Heart left ventricle (tissue), 16 donors: ENCODE measurements at places on chromosomes 7 and 10. TPM values are rescaled to one million over a fixed set of nuclear protein-coding genes. Genes with fewer than 3 reads are reported as not detected.

The FKBP6 gene
- not detected for total RNA-seq

- no peak for DNase-seq
- no peak overlapping the region for H3K4me3 ChIP-seq
- no peaks in the 10 kb centered on the region for H3K36me3 ChIP-seq
- H3K27me3 ChIP-seq, result no peaks in the 10 kb centered on the region
These were observed 135.3 kb upstream of the CCDC6 start for GRCh38 chr10:60041489-60042133.

DNA sequence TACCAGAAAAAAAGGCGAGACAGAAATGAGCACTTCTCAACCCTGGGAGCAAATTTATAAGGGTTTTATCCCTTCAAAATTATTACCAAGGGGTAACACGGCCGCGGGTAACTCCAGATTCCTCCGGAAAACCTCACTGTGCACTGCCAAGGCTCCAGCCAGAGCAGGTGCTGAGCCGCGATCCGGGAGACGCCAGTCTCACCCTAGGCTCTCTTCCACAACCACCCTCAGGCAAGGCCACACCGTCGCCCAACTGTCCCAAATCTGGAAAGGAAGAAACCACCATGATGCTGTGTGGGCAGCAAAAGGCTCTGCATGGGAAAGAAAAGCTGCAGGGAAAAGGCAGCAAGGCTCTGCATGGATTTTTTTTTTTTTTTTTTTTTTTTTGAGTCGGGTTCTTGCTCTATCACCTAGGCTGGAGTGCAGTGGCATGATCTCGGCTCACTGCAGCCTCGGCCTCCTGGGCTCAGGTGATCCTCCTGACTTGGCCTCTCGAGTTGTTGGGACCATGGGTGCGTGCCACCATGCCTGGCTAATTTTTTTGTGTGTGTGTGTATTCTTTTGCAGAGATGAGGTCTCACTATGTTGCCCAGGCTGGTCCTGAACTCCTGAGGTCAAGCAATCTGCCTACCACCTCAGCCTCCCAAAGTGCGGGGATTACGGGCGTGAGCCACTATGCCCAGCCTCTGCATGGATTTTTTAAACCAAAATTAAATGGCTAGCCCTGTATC is 39.0 kb downstream of the MAD1L1 start:
- H3K4me3 ChIP-seq, result no peak overlapping the region
- peaks cover 18% of the 10 kb centered on the region for H3K4me1 ChIP-seq
- no peaks in the 10 kb centered on the region for H3K27me3 ChIP-seq
- H3K36me3 ChIP-seq, result no peaks in the 10 kb centered on the region

GRCh38 chr7:157668221-157668883 is 331.5 kb downstream of the DNAJB6 start:
- no peaks in the 10 kb centered on the region for H3K27me3 ChIP-seq
- DNase-seq, result no peak
- H3K36me3 ChIP-seq, result no peaks in the 10 kb centered on the region
- H3K27ac ChIP-seq, result no peak overlapping the region
- peaks cover under 1% of the 10 kb centered on the region for H3K4me1 ChIP-seq

DNA sequence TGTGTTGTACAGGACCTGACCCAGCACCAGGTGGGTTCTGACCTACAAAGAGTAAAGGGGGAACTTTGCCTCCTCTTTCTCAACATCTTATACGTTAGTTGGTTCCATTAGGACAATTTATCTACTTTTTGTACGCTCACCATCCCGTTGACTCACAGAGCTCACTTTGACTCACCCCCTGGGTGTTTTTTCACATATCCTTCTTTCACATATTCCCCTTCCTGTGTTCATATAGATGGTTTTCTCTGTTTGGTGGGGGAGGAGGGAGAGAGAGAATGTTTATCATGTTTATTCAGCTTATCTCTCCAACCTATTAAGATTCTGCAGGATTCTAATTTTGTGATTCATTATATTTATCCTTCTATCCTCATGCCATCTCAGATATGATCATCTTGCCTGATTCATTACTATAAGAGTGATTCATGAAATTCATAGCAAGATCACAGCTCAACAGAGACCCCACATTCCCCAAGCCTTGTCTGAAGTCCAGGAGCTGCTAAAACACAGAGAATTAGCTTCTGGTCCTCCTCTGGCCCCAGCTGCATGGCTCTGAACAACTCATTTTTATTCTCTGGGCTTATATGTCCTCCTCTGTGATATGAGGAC is 37.2 kb downstream of the PRSS2 start:
- peaks cover 5% of the 10 kb centered on the region for H3K27me3 ChIP-seq
- H3K36me3 ChIP-seq, result no peaks in the 10 kb centered on the region
- no peaks in the 10 kb centered on the region for H3K4me1 ChIP-seq
- H3K4me3 ChIP-seq, result no peak overlapping the region

DNA sequence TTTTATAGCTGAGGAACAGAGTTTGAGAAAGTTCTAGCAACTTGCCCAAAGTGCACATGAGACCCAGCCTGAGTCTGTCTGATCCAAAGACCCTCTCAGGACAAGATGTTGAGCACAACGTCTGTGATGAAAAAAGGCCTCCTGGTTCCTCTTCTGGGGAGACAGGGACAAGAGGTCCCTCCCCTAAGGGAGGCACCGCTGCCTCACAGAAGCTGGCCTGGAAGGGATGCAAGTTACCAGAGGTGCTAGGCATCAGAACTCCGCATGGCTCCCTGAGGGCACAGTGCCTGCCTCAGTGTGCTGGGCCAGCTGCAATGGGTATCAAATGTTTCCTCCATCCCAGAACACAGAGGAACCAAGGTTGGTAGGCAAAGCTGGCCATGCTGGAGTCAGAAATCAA is 302.4 kb downstream of the GRID1 start:
- no peaks in the 10 kb centered on the region for H3K4me1 ChIP-seq
- no peak overlapping the region for H3K27ac ChIP-seq
- no peak overlapping the region for H3K4me3 ChIP-seq
- no peaks in the 10 kb centered on the region for H3K27me3 ChIP-seq

GRCh38 chr10:33428682-33429081 is 94.2 kb upstream of the NRP1 start:
- DNase-seq, result no peak
- no peak overlapping the region for H3K4me3 ChIP-seq
- H3K27me3 ChIP-seq, result no peaks in the 10 kb centered on the region
- no peak overlapping the region for H3K27ac ChIP-seq
- no peaks in the 10 kb centered on the region for H3K4me1 ChIP-seq

The RASA4 gene
- total RNA-seq, result 8.8 TPM

DNA sequence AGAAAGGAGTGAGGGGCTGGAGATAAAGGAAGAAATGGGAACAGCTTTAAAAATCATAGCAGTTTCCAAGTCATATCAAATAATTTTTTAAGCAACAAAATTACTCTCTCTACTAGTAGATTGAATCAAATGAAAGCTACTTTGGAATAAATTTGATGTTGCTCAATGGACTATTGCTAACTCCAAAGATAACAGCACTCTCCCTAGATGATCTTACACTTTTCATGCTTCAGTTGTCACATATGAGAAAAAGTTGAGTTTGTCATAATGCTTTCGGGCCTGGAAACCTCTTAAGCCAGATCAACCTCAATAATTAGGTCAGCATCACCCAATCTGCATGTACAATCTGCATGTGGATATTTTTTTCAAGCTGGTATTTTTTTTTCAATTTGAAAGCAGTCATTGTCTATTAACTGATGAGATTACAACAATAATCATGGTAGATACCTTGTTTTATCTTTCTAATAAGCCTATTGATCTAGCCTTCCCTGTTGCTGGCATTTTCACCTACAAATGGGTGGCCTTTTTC is 31.3 kb downstream of the LIPJ start:
- no peaks in the 10 kb centered on the region for H3K36me3 ChIP-seq
- no peaks in the 10 kb centered on the region for H3K27me3 ChIP-seq
- H3K4me3 ChIP-seq, result no peak overlapping the region
- H3K4me1 ChIP-seq, result no peaks in the 10 kb centered on the region
- no peak overlapping the region for H3K27ac ChIP-seq
- no peak for DNase-seq

DNA sequence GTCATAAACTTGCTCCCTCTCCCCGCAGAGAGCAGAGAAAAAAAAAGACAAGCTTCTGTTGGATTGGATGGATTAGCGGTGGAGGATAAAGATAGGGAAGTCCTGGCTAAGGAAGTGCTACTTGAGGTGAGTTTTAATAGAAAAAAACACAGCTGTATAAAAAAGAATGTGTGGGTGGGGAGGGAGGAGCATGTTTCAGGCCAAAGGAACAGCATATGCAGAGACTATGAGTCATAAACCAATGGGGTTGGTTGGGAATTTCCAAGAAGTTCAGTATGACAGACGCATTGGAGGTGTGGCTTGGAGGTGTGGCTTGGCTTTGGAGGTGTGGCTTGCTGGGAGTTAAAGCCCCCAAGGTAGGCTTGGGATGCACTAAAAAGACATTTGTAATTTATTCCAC is 103.0 kb upstream of the LSM8 start:
- no peak for DNase-seq
- H3K27me3 ChIP-seq, result no peaks in the 10 kb centered on the region
- no peaks in the 10 kb centered on the region for H3K36me3 ChIP-seq
- no peaks in the 10 kb centered on the region for H3K4me1 ChIP-seq

DNA sequence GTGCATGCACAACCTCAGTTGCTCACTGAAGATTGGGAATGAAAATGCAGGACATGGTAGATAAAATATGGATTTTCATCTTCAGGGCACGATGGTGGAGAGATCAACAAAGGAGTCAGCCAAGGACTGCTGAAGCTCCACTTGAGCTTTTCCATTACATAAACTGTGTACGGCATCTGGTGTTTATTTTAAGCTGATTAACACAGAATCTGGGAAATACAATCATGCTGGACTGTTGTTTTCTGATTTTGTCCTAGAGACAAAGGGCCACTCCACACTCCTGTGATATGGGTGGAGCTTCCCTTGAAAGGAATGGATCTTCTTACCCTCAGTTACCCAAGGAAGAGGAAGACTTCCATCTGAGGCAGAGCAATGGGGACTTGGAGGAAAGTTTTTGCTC is 120.6 kb downstream of the SAMD9 start:
- DNase-seq, result no peak
- H3K27ac ChIP-seq, result no peak overlapping the region
- no peaks in the 10 kb centered on the region for H3K4me1 ChIP-seq
- no peak overlapping the region for H3K4me3 ChIP-seq

DNA sequence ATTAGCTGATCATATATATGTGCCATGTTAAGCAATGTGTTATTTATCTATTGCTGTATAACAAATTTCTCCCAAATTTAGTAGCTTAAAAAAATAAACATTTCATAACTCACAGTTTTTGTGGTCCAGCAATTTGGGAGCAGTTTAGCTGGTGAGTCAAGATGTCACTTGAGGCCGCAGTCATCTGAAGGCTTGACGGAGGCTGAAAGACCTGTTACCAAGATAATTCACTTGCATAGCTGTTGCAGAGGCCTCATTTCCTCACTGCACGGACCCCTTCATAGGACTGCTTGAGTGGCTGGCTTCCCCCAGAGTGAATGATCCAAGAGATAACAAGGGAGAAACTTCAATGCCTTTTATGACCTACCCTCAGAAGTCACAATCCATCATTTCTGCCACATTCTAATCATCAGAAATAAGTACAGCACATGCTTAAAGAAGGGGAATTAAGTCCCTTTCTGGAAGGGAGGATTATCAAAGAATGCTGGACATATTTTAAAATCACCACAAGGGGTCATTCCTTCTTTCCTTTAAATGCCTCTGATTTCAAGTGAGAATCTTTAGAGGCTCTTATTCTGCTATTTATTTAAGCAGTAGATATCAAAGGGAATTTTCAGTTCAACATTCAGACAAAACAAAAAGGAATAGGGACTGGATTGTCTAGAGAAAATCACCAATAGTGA is 10.5 kb upstream of the SRPK2 start:
- no peaks in the 10 kb centered on the region for H3K4me1 ChIP-seq
- H3K36me3 ChIP-seq, result no peaks in the 10 kb centered on the region
- no peaks in the 10 kb centered on the region for H3K27me3 ChIP-seq
- DNase-seq, result no peak

GRCh38 chr10:35140727-35141126 is 14.1 kb downstream of the CREM start:
- no peaks in the 10 kb centered on the region for H3K27me3 ChIP-seq
- no peak for DNase-seq
- H3K27ac ChIP-seq, result no peak overlapping the region
- H3K4me1 ChIP-seq, result peaks cover 12% of the 10 kb centered on the region

The FAS gene
- 3.9 TPM for total RNA-seq

DNA sequence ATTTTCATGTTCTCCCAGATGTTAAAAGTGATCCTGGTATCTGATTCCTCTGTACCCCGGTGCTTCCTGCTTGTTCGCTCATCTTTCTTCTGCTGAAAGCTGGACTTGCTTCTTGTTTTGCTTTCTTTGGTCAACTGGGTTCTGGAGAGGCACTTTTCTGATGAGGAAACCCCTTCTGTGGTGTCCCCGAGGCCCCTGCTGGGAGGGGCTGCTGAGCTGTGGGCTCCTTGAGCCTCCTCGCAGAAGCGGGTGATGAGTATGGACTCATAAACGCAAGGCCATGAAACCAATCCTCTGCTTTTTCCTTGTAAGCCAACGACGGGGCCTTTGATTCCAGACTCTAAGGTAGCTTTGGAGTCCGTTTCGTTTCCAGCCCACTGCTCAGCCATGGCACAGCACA is 7.8 kb downstream of the WIPI2 start:
- no peak overlapping the region for H3K27ac ChIP-seq
- DNase-seq, result no peak
- peaks cover 60% of the 10 kb centered on the region for H3K36me3 ChIP-seq
- no peaks in the 10 kb centered on the region for H3K27me3 ChIP-seq

The ATOH7 gene
- total RNA-seq, result 0.23 TPM

DNA sequence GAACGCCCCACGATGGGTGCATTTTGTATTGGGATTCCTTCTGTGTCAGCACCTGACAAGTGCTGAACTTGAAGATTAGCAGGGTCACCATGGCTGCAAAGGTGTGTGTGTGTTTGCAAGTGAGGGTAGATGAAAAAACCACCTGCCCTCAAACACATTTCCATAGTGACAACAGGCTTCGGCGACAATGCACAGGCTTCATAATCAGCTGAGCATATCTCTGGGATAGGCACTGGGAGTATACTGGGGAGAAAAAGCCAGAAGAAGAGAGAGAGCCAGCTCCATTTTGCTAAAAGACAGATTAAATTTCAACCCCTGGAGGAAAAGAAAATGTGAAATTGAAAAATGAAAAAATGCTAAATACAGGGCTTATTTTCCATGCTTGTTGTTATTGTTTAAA is 656.1 kb downstream of the INHBA start:
- no peak for DNase-seq
- no peaks in the 10 kb centered on the region for H3K4me1 ChIP-seq
- H3K36me3 ChIP-seq, result no peaks in the 10 kb centered on the region
- no peaks in the 10 kb centered on the region for H3K27me3 ChIP-seq

GRCh38 chr7:133315332-133316040 is 62.6 kb downstream of the EXOC4 start:
- no peaks in the 10 kb centered on the region for H3K36me3 ChIP-seq
- H3K27ac ChIP-seq, result no peak overlapping the region
- no peak for DNase-seq
- H3K4me3 ChIP-seq, result no peak overlapping the region
- H3K4me1 ChIP-seq, result no peaks in the 10 kb centered on the region

- peaks cover 69% of the 10 kb centered on the region for H3K36me3 ChIP-seq
- no peak overlapping the region for H3K4me3 ChIP-seq
- H3K4me1 ChIP-seq, result peaks cover 15% of the 10 kb centered on the region
- H3K27ac ChIP-seq, result no peak overlapping the region
These were observed 92.6 kb downstream of the RGS10 start for GRCh38 chr10:119449760-119450461.

The ARHGEF5 gene
- total RNA-seq, result 1.4 TPM

GRCh38 chr10:71582019-71582418 is 137.6 kb downstream of the C10orf105 start:
- no peaks in the 10 kb centered on the region for H3K27me3 ChIP-seq
- H3K4me3 ChIP-seq, result no peak overlapping the region
- no peak overlapping the region for H3K27ac ChIP-seq
- H3K36me3 ChIP-seq, result no peaks in the 10 kb centered on the region
- no peaks in the 10 kb centered on the region for H3K4me1 ChIP-seq
- no peak for DNase-seq

The GFRA1 gene
- 1.5 TPM for total RNA-seq
